ENCODE measurements at places on chromosomes 3 and 15.
A peak's percentile ranks its signal among the peaks of the same experiment; 100 is the strongest.

DNA sequence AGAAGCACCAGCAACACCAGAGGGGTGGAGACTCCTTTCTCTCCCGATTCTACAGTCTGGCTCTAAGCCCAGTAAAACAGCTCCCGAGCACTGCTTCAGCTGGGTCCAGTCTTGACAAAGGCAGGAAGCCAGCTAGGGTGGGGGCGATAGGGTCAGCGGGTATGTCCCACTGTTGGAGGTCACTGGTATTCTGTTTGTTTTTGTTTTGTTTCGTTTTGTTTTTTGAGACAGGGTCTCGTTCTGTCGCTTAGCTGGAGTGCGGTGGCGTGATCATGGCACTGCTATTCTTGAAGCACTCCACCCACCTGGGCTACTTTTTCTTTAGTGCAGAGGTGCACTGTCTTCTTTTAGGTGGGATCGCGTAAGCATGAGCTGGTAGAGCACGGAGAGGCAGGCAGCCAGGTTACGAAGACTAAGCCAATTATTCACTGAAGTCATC is 16.3 kb downstream of the GCSAM start:
- no peak for DNase-seq

DNA sequence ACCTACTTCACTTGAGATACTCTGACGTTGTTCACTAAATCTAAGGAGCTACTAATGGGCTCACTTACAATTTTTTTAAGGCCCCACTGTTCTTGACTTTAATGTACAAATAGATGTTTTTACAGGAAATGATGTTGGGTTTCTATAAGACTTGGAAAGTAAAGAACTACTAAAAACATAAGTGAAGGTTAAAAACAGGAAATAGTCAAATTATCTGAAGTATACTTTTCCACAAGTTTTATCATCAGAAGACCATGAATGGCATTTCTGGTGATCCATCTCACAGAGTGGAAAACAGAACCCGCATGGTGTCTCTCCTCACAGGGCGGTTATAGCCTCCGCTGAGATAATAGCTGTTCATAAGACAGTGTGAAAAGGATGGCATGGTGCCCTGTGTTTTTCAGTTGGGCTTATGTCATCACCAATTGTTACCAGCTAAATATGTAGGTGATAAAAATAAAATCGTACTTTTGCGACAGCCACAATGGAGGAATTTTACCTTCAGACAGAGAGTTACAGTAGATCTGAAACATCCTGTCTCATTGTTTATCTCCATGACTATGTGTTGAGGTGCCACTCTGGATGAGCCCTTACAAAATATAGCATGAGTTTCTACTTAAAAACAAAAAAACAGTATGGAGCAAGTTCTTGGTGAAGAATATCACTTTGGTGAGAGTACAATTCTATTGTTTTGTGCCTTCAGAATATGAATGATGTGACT is 462.4 kb downstream of the RAP2B start:
- DNase-seq: no peak

- DNase-seq: no peak
Measured at GRCh38 chr3:188690064-188690463, 481.7 kb upstream of the TPRG1 start.

- no peak for DNase-seq
Measured at GRCh38 chr3:100972867-100973266, 20.4 kb downstream of the ABI3BP start.

GRCh38 chr3:104564045-104564643 is 802.6 kb upstream of the ALCAM start:
- peak; percentile 68 for DNase-seq

DNA sequence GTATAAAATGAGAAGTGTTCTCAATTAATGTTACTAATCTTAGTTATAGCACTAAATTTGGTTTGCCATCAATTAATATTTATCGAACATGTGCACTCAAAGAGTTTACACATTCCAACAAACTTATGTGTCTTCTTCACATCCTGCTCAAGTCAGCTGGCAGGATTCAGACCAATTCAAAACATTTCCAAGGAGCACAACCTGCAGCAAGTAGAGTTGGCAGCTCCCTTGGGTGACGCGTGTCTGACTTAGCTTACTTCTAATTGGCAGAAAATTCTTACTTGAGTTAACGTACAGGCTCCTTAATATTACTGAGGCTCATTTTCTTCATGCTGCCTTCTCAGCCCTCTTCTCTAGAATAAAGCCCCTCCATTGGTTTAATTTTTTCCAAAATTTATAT is 110.4 kb upstream of the PFN2 start:
- DNase-seq: no peak

- no peak for DNase-seq
Measured at GRCh38 chr15:77831986-77832385, 199.3 kb upstream of the LINGO1 start.

All from body of pancreas (tissue), 4 donors.